ENCODE measurements at places on chromosomes 7 and 10.

DNA sequence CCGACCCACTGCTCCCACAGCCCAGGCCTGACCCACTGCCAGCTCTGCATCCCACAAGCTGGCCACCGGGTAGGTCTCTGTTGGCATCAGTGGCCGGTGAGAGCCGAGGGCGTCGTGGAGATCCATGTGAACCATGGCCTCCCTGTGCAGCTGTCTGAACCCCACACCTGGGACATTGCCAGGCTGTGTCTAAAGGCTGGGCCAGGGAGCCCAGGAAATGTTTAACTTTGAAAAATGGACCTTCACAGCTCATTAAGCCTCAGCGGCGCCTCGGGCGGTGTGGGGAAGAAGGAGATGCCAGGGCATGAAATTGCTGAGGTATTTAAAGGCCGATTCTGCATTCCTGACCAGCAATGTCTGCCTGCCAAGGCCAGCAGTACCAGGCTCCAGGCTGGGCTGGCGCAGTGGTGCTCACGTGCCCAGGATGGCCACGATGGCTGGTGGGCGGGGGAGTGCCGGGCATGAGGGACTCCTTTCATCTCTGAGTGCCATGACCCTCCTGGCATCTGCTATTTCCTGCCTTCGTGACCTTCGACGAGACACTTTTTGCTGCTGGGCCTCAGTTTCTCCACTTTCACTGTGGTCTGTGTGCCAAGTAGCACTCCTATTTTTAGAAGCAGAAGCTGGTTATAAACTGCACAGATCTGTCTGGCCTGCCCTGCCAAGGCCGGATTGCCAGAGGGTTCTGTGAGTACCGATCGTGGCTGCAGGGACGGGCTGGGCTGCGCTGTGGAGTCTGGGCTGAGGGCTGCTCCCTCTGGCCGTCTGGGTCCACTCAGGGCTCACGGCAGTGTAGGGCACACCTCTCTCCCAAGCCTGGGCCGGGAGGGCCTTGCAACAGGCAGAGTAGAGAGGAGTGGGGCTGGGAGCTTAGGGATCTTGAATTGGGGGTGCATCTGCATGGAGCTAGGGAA, 21.8 kb downstream of the ELFN1 start:
- DNase-seq, result no peak

DNA sequence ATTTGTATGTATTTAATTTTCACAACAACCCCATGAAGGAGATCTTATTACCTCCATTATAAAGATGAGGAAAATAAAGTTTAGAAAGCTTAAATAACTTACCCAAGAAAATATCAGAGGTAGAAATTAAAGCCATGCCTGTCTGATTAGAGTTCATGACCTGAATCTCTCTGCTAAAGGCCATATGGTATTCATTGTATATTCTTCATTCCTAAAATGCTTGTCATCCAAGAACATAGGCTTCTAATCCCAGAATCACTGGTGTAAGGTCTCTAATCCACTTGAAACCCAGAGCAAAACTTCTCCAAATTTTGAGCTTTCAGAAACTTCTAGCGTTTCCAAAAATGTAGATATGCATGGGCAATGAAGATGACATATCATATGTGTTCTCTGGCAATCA, 72.3 kb upstream of the YAE1 start:
- no peak for DNase-seq

DNA sequence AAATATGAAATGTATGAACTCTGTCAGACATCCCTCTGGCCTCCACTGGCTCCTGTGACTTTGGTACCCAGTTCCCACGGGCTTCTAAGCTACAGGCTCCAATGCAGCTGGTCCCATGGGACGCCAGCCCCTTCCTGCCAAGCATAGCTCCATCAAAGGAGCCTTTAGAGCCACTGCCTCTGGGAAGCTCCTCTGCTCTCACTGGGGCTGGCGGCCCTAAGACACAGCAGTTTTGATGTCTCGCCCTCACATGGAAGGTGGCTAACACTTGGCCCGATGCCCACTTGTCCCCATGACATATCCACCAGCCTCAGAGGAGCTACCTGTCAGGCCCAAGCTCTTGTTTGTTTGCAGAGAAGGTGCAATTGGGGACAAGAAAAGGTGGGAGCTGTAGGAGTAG, 453.7 kb upstream of the LRRN3 start:
- DNase-seq, result no peak

DNA sequence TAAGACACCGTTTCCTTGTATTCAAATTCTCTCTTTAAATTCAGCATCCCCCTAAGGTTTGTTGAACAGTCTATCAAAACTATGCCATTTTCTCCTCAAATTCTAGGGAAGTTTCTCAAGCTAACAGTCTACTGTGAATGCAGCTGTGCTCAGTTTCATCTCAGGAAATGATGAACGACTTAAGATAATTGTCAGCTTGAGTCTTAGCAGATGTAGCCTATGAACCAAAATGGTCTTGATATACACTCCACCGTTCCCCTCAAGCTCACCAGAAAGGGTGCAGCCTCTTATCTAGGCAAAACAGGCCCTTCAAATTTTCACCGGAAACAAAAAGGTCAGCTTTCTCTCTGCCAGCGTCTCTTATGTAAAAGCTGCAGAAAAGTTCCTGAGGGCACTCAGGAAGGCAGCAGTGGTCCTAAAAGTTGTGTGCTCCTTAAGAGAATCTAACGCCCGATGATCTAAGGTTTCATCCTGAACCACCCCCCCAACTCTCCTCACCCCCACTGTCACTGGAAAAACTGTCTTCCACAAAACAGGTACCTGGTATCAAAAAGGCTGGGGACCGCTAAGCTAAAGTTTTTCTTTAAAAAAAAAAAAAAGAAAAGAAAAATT, 2.1 kb downstream of the DNAJC9 start:
- DNase-seq, result peak; percentile 23

DNA sequence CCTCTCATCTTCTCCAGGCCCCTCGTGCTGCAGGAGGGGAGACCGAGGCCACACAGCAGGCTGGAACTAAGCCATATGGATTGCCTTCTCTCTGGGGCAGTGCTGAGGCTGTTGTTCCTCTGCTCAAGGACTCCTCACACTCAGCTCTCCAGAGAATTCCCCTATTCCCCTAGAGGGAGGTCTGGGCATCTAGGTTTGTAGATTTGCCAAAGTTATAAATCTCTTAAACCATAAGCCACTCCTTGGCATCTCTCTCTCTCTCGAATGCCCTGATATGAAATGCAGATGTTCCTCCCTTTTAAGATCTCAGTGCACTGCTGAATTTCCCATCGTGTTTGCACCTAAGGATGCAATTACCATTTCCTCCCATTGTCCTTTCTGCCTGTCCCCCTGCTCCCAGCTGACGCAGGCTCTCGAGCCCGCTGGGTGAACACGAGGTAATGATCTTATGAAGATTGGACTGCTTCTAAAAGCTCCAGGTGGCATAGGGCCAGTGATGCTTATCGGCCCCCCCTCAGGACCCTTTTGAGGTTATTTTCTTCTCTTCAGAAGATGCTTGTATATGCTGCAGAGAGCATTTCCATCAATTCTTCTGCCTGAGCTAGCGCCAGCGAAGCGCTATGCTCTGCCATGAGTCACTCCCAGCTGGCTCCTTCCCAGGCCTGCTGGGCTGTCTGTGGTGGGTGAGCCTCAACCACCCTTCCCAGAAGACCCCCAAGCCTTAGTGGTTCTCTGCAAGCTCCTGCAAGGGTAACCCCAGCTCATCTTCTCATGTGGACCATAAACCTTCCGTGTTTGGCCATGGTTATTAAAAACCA, 41.6 kb upstream of the AQP1 start:
- no peak for DNase-seq
